ENCODE measurements at places on chromosomes 13 and 19. TPM values are rescaled to one million over a fixed set of nuclear protein-coding genes. Genes with fewer than 3 reads are reported as not detected.

DNA sequence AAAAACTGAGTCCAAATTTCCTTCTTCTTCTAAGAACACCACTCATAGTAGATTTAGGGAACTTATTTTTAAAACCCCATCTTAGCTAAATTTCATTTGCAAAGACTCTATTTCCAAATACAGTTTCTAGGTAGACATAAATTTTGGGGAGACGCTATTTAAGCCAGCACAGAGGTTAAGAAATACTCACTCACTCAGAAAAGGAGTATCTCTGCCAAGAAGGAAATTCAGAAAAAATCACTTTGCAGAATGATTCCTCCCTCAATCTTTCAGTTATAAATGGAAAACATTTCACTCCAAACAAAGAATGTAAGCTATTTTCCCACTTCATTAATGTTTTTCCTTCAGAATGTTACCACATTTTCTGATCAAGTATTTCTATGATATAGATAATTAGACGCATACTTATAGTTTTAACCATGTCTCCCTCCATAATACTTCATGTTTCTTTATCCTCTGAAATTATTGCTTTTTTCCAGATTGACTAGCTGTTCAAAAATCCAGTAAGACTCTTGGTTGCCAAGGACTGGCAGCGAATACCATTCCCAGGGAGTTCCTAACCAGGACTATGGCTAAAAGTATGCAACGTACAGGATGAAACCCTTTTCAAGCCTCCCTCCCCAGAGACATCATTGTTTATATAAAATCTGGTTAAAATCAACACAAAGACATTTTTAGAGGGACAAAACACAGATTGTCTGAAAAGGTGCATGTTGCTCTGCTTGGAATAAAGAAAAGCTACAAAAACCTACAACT is 52.5 kb upstream of the RXFP2 start:
- no peak for DNase-seq

DNA sequence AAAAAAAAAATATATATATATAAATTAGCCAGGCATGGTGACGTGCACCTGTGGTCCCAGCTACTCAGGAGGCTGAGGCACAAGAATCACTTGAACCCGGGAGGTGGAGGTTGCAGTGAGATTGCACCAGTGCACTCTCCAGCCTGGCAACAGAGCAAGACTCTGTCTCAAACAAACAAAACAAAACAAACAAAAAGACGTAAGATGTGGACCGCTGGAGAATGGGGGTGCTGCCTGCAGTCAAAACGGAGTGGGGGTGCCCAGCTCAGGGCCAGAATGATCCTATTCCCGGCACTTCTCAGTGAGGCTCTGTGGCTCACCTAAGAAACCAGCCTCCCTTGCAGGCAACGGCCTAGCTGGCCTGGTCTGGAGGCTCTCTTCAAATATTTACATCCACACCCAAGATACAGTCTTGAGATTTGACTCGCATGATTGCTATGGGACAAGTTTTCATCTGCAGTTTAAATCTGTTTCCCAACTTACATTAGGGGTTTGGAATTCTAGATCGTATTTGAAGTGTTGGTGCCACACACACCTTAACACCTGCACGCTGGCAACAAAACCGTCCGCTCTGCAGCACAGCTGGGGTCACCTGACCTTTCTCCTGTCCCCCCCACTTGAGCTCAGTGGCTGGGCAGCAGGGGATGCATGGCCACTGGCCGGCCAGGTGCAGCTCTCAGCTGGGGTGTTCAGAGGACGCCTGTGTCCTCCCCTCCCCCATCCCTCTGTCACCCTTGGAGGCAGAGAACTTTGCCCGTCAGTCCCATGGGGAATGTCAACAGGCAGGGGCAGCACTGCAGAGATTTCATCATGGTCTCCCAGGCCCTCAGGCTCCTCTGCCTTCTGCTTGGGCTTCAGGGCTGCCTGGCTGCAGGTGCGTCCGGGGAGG is at the start of gene F7:
F7 (plus strand) TSS at position 760 of the 889 bp plus-strand sequence; CDS start at position 811, 51 bp downstream.
- no peak for DNase-seq

Gene CPT1C
- total RNA-seq: 133 TPM

DNA sequence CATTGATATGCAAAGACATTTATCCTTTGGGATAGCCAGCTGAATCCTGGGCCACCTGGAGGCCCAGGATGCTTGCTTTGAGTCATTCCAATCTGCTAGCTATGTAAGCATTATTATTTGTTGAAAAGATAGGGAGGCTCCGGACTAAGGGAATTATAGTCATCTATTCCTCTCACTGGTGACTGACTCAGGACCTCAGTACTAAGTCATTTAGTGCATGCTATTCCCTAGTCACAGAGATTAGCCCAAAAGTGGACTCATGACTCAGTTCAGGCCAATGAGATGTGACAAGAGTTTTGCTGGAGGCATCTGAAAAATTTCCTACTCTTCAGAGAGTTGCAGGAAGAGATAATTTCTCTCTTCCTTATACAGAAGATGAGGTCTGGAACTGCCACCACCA is 67.9 kb upstream of the ITM2B start:
- DNase-seq: no peak

- DNase-seq: no peak
Measured at GRCh38 chr13:73945871-73946270, 188.3 kb downstream of the KLF12 start.

Gene MPND
- total RNA-seq: 56.7 TPM

Gene CGB1
- total RNA-seq: not detected

Gene ZNF880
- 24.5 TPM for total RNA-seq

GRCh38 chr19:34208291-34208884 is 36.1 kb downstream of the LSM14A start:
- no peak for DNase-seq

Gene RNASEH2A
- 16.7 TPM for total RNA-seq

- no peak for DNase-seq
Measured at GRCh38 chr13:84668637-84669036, 786.4 kb upstream of the SLITRK1 start.

GRCh38 chr19:5131506-5132205 is 162.7 kb downstream of the KDM4B start:
- peak; percentile 59 for DNase-seq

Gene APOC4
- not detected for total RNA-seq

Gene ZNF415
- total RNA-seq: 12.7 TPM

Gene FGF21
- total RNA-seq: not detected

- no peak for DNase-seq
Measured at GRCh38 chr13:31264151-31264550, 64.4 kb downstream of the B3GLCT start.

- DNase-seq: no peak
Measured at GRCh38 chr13:21012841-21013681, 48.3 kb downstream of the LATS2 start.

DNA sequence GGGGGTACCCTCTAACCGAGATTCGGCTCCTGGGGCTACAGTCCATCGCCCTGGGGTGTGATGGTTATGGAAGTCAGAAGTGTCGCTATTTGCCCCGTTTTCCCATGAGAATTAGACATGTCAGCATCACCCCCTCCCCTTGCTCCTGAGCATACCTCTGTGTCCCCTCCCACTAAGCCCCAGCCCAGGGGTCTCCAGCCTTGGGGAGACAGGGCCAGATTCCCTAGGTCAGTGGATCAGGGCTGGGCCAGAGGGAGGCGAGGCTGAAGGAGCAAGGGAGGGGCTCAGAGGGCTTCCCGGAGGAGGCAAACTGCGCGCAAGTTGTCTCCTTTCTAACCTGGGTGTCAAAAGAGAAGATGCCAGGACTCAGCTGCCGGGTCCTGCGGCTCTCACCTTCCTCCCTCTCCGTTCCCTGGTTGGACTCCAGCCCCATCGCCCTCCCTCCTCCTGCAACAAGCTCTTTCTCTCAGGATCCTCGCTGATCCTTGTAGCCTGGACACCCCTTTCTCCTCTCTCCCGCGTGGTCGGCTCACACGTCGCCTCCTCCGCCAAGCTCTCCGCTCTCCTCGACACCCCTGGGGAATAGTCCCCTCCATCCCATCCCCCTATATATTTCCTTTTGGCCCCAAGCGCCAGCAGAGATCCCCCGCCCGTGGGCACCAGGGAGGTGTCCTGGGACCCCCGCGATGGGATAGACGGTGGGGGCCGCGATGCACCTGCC is 459 bp upstream of the TMEM59L start:
- no peak for DNase-seq

- no peak for DNase-seq
Measured at GRCh38 chr13:57326532-57326931, 159.5 kb downstream of the PRR20E start.

Gene LRRC25
- total RNA-seq: not detected

DNA sequence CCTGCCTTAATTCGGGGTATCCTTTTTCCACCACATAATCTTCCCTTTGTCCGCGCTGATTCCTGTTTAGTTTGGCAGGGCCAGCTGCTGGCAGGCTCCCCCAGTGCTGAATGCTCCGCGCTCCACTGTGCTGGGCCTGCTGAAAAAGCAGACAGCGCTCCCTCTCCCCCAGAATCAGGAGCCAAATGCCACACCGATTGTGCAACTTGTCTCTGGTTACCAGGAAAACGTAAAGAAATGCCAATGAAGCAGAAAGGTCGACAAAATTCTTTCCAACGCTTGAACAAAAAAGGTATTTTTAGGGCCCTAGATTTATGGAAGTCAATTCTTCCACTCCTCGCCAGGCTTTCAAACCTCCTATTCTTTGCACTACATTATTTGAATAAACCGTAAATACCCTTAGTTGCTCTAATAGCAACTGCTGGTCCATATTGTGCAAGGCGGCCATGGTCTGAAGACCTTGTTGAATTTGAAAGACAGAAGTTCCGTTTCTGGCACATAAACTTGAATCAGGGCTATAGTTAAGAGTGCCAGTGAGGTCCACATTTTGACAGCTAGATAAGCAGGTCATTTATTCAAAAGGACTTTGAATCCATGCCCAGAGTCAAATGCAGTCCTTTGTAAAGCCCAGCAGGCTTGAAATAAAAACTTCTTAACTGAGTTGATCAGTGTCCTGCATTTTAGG is 206.7 kb upstream of the RFC3 start:
- no peak for DNase-seq

GRCh38 chr19:16928916-16929315 is 40.1 kb downstream of the F2RL3 start:
- no peak for DNase-seq

- DNase-seq: peak; percentile 49
Measured at GRCh38 chr19:34556488-34556887, 74.9 kb downstream of the WTIP start.

DNA sequence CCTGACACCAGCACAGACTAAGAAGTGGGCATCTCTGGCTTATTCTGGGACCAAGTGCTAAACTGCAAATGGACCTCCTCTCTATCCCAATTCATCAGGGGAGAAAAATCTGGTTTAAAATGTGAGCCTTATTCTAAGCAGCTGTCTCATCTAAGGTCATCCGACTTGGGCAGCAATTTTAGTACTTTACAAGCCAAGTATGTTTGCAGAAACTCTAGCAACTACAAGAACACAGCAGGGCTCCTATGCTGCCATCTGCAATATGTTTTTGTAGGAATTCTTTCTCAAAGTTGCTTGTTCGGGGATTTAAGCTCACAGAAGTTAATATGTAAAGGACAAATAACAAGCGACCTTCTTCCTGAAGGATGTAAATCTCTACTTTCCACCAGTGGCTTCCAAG is 113.1 kb downstream of the FOXO1 start:
- DNase-seq: no peak

GRCh38 chr19:31461814-31462539 is 112.7 kb upstream of the TSHZ3 start:
- no peak for DNase-seq

Gene ZNF730
- total RNA-seq: 23.3 TPM

Gene FFAR2
- not detected for total RNA-seq

- DNase-seq: no peak
Measured at GRCh38 chr13:90485436-90485835, 862.1 kb upstream of the MIR17HG start.

Gene NFIX
- total RNA-seq: 2.4 TPM

- no peak for DNase-seq
Measured at GRCh38 chr13:101880581-101880980, 428.1 kb downstream of the ITGBL1 start.

DNA sequence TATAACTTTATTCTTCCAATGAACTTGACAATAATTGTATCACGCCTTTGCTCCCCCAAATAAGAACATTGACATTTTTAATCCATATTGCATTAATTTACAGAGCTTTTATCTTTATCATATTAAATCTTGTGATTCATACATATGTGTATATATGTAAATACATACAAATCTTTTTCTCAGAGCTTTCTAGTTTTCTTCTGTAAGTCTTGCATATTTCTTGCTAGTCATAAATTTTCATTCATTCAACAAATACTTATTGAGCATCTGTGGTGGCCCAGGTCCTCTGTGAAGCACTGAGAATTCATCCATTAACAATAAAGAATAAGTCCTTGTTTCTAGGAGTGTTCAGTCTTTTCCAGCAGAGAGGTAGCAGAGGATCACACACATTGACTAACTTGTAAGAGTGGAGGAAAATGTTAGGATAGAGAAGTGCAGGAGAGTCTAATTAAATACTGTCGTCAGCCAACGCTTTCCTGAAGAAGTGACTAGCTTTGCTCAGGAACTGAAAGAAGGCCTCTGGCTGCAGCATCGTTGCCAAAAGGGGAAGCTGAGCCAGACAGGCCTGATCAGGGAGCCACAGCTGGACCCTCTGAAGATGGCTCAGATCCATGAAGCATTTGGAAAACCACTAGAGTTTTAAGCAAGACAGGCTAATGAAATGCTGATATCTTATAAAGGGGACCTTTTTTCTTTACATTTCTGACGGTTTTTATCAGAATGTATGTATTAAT is 38.6 kb upstream of the LAMP1 start:
- no peak for DNase-seq

GRCh38 chr13:92137520-92137919 is 739.1 kb downstream of the GPC5 start:
- DNase-seq: no peak

DNA sequence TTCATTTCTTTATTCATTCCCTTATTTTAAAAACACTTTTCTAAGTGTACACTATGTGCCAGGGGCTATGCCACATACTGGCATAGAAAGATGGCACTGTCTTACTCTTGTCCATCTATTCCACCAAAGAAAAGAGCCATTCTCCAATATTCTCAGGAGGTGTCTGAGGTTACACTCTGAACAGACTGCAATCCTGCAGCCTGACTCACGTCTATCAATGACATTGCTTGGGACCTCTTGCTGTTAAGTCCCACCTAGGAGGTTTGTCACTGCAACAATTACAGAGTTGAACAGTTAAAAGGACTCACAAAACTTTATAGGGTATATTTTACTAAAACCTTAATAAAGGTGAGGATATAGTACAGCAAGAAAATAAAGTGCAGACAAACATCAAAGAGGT is 512.9 kb upstream of the HTR2A start:
- no peak for DNase-seq

Gene RAB4B
- total RNA-seq: 43.2 TPM

- DNase-seq: no peak
Measured at GRCh38 chr13:102460806-102461205, 59.0 kb upstream of the FGF14 start.

DNA sequence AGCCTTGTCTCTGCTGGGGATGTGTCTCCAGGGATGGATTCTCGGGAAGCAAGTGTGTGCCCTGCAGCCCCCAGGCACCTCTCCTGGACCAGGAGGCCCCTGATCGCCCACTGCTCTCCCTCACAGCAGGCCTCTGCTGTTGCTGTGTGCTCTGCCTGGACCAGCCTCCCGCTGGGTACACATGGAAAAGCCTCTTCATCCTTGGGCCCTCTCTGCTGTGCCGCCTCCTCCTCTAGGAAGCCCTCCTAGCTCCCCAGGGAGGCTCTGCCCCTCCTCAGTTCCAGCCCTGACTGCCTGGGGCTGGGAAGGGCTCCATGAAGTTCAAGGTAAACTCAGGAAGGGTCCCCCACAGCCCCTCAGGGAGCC is 12.0 kb downstream of the NDUFA11 start:
- no peak for DNase-seq
